ENCODE measurements at places on chromosomes 11 and 22. TPM values are rescaled to one million over a fixed set of nuclear protein-coding genes. Genes with fewer than 3 reads are reported as not detected.
A peak's percentile ranks its signal among the peaks of the same experiment; 100 is the strongest.

DNA sequence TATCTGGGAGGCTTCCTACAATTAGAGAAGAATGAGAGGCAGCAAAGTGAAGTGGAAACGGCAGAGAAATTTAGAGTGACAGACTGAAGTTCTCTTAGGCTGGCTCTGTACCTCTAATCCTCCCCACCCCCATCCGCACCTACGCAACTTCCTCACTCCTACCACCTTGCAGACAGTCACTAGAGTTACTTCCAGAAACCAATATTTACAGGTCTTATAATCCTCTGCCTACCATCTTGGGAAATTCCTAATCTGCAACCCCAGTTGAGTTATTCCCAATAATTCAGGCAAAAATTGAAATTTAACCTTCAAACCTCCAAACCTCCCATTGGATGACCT, 71.7 kb downstream of the PAK1 start:
- DNase-seq: no peak

DNA sequence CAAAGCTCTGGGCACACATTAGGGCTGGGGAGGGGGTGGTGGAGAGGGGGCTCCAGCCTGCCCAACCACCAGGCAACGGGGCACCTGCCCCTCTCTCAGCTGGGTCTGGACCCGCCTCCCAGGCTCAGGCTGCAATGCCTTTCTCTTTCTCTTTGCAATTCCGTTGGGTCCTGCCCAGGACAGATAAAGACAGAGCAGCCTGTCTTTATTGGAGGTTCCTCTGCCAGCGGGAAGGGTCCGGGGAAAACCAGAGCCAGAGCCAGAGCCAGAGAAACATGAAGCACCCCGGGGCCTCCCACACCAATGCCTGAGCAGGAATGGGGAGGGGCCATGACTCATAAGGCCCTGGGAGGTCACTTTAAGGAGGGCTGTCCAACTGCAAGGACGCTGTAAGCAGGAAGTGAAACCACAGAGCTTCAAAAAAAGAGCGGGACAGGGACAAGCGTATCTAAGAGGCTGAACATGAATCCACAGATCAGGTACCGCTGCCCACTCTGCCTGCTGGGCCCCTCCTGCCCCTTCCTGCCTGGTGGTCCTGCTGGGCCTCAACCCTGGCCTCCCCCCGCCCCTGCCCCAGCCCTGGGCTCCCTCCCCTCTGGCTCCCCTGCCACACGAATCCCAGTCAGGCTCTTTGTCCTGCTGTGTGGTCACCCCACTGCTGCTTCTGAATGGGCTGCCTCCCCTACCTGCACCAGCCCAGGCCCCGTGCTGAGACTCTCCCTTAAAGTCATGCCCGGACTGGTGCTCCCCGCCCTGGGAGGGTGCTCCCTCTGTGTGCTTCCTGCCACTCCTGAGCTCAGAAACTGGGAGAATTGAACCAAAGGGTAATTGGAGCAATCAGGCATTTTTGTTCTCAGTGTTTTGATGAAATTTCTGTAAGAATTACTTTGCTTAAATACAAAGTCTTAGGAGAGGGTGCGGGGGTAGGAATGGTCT, at the start of gene APOBEC3B:
APOBEC3B (plus strand) TSS at position 356 of the 936 bp plus-strand sequence; CDS start at position 463, 107 bp downstream.
- DNase-seq: peak; percentile 85

DNA sequence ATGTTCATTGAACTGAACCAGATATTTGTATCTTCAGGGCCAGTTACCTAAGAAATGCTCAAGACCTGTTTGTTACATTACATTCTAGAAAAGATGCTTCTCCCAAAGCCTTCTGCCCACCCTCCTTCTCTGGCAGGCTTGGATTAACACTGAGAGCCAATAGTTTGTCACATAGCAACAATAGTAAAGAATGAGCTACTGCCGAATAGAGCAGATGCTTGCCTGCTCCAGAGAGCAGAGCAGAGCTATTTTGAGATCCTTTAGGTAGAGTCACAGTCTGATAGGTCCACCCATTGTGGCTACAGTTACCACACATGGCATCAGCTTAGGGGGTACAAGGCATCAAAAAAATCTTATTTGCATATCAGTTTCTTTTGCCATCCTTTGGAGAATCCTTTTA, 13.5 kb upstream of the EP300 start:
- no peak for DNase-seq

GRCh38 chr11:72298931-72299330, 55.0 kb upstream of the PHOX2A start:
- DNase-seq: no peak

DNA sequence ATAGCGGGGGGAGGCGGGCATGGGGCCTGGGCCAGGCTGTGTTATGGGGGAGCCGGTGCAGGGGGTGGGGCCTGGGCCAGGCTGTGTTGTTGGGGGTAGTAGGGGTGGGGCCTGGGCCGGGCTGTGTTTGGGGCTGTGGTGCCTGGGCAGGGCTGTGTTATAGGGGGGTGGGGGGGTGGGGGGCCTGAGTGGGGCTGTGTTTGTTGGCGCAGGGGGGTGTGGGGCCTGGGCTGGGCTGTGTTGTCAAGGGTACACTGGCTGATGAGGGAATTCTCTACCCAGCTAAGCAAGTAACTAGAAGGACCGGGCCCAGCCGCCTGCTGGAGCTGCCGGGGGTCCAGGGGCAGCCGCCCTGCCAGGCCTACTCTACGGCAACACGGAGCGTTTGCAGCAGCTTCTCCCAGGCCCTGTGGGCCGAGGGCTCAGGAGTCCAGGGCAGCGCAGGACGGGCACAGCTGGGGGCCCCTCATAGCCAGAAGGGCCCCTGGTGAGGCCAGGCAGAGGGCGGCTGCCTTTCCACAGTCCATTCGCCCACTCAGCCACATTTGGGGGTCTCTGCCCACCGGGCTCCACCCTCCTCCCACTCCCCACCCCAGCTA, 10.1 kb upstream of the PIM3 start:
- DNase-seq: no peak

DNA sequence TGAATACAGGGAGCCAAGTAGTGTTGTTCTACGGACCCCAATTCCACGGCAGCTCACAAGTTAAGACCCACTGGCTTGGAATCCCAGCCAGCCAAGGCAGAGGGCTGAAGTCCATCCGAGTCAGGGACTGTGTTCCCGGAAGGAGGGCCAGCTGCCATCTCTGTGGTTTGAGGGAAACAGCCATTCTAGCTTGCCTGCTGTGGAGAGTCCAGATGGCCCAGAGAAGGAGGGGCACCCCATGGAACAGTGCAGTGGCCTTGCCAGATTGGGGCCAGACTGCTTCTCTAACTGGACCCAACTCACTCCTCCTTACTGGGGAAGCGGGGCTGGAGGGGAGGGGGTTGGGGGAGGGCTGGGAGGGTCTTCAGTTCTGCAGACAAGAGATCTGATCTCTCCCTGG, 156.4 kb downstream of the FAM181B start:
- no peak for DNase-seq

DNA sequence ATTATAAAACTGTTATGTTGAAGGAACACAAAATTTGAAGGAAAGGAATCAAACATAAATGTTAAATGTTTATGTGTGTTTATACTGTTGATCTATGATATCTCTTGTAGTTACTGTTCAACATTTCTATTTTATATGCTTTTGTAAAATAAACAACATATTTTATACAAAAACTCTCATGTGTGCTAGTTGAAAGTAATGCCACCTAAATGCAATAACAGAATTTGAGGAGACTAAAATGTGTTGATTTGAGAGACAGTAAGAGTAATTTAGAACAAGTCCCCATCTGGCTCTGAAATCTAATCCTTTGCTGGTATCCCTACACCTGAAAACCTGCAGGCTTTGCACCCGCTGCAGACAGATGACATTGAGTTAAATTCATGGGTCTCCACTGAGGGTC, 95.7 kb upstream of the TOP3B start:
- no peak for DNase-seq

- no peak for DNase-seq
Observed at GRCh38 chr11:99937330-99937729, 749.8 kb upstream of the ARHGAP42 start.

GRCh38 chr11:2666401-2666741, 33.4 kb downstream of the KCNQ1OT1 start:
- DNase-seq: no peak

DNA sequence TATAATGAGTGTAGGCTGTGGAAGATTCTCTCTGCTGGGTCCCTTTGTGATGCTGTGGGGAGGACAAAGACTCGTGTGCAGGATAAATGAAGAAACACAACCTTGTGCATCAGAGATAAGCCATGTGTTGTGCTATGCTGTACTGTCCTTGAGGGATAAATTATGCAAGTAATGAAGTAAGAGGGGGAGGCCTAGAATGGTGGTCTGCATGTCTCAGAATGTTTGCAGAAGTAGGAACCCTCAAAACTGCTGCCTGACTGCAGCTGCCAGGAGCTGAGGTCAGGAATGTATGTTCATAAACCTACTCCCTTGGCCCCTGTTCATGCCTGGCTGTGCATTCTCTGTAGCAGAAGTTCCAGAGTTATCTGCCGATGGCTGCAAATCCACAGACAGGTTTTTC, 4.6 kb upstream of the SMCO4 start:
- no peak for DNase-seq

DNA sequence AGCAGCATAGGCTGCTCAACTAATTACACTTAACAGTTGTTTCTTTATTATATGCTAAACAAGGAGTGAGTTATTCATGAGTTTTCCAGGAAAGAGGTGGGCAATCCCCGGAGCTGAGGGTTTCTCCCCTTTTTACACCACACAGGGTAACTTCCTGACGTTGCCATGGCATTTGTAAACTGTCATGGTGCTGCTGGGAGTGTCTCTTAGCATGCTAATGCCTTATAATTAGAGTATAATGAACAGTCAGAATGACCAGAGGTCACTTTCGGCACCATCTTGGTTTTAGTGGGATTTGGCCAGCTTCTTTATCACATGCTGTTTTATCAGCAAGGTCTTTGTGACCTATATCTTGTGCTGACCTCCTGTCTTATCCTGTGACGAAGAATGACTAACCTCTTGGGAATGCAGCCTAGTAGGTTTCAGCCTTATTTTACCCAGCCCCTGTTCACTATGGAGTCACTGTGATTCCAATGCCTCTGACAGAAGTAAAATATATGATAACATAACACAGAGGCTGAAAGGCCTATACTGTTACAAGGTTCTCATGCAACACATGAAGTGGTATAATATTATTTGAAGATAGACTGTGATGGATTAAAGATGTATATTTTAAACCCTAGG, 41.3 kb upstream of the RDX start:
- DNase-seq: no peak

GRCh38 chr11:96109331-96110030, 185.6 kb upstream of the MTMR2 start:
- DNase-seq: no peak

DNA sequence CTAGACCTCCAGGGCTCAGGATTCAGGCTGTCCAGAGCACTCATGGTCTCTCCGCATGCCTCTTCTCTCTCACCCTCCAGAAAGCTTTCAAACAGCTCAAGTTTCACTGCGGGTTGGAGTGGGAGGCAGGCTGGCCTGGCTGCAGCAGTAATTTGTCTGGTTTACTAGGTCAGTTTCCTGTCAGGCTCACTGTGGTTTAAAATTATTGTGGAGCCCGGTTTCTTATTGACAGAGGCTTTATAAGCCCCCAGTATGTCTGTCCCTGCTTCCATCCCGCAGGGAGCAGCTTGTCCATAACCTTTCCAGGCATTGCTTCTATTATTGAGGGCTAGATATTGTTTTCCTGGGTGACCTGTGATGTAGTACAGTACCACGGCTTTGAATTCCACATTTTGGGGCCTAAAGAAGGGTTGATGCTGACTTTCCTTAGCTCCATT, 235.3 kb upstream of the SORL1-AS1 start:
- DNase-seq: no peak

GRCh38 chr11:67031791-67032561, 9.0 kb downstream of the SYT12 start:
- DNase-seq: no peak

DNA sequence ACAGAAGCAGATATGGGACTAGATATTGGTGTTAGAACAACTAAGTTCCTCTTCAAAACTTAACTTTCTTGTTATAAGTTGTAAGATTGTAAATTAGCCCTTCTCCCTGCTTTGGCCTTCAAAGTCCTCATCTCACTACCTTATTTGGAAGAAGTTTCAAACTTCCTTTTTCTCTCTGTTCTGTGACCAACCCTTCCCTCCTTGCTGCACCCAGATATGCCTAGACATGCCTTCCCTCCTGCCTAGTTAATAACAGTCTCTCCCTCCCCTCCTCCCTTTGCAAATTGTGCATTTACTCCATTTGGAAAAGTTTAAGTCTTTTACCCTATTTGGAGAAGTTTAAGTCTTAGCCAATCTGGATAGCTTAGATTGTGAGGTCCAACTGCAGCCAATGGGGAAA, 4.9 kb downstream of the OR52K2 start:
- DNase-seq: no peak

OR51G1 gene
- total RNA-seq: not detected

ARRB1 gene
- total RNA-seq: 32.5 TPM

DDX6 gene
- total RNA-seq: 149 TPM

CSNK2A3 gene
- 1.4 TPM for total RNA-seq

C22orf42 gene
- not detected for total RNA-seq

Measured in right cardiac atrium (tissue), 5 donors.